Activated T-helper 1 cell treated with anti-CD3 and anti-CD28 coated beads, Interleukin-2, amount 50 U/mL, for 16 hours (primary cell): ENCODE measurements at places on chromosomes 7 and 10.

GRCh38 chr7:27641581-27642230, 21.0 kb downstream of the HIBADH start:
- no peak for DNase-seq

DNA sequence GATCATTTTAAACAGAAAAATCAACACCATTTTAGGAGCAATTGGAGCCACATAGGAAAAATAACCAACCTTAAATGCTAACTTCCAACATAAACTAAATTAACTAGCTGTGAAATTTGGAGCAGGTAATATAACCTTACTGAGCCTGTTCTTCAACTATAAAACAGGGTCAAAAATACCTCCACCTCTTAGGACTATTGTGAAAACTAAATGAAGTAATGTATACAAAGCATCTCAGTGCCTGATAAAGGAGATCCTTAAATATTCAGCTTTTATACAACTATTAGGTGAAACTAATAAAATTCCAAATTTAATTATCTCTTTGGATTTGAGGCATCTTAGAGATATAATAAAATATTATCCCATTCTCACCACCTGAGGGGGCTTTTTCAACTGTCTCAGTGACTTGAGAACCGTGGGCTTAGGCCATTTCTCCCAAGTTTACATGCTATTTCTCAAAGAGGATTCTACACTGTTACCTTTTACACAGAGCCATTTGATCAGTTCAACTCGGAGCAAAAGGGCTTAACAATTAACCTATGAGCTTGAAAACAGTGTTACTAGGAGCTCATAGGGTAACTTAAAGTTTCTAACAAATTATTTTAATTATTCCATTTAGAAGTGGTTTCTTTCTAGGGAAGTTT, 165.0 kb upstream of the ASAH2 start:
- no peak for DNase-seq

DNA sequence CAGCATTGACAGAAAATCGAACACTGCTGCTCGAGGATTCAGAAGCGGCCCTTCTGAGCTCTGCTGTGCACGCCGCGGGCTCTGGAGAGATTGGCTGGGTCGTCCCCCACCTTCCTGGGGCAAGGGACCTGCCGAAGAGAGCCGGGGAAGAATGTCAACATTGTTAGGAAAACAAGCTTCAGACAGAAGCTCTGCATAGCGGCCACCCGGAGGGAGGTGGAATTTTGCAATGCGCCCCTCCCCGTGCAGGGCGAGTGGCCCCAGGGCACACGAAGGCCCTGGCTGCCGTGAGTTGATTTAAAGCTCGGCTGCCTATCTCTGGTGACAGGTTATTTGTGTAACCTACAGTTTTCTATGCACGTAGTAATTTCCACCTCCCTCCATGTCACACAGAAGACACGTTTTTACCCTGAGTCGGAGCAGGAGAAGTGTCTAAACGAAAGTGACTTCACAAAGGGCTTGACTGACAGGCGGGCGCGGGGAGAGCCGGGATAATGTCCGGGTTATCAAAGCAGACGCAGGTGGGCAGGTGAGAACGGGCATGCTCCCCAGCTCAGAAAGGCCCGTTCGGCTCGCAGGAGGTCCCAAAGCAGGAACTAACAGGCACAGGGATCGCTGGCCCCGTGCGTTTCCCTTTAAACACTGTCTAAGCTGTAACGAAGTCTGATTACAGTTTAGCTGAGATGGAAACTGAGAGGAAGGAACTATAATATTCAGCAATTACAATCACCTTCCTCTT, 84.6 kb downstream of the PDGFA start:
- no peak for DNase-seq

DNA sequence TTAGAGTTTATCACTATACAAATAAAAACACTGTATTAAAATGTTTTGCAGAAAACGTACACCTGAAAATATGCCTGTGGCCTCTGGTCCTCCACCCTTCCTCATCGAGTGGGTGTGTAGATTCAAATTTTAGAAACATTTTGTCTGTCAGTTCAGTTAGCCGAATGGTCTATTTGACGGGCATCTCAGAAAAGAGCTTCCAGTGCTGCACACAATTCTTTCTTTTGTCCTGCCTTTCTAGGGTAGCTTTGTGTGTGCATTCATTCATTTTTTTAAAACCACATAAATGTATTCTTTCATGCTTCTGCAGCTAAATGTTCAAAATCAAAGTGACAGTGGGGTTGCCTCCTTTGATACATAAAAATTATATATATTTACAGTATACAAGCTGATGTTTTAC, 46.8 kb downstream of the GNAI1 start:
- DNase-seq: no peak

- DNase-seq: no peak
Observed at GRCh38 chr7:43869867-43870240, 537 bp upstream of the MRPS24 start.

- DNase-seq: no peak
Observed at GRCh38 chr7:20200361-20200760, 16.8 kb downstream of the MACC1 start.

DNA sequence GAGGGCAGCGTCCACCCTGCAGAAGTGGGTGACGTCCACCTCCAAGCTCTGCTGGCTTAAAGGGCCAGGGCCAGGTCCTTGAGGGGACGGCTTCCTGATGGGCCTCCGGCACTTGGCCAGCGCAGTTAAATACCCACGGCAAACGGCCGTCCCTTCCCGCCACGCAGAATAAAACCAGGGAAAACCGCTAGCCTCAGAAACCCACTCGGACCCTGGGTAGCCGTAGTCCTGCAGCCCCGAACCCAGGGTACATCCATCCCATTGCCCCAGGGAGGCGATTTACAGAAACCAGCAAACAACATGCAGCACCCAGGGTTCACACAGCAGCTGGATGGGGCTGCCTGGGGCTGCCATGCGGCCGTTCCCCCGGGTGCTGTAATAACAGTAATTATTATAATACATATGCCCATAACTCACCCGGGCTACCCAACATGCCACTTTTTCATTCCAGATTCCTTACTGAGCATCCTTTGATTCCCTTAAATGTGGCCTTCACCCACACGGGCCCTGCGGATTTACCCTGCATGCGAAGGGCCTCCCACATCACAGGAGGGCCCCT, 81.5 kb upstream of the PDGFA start:
- no peak for DNase-seq

- DNase-seq: no peak
Observed at GRCh38 chr10:94210440-94211168, 152.1 kb downstream of the NOC3L start.

DNA sequence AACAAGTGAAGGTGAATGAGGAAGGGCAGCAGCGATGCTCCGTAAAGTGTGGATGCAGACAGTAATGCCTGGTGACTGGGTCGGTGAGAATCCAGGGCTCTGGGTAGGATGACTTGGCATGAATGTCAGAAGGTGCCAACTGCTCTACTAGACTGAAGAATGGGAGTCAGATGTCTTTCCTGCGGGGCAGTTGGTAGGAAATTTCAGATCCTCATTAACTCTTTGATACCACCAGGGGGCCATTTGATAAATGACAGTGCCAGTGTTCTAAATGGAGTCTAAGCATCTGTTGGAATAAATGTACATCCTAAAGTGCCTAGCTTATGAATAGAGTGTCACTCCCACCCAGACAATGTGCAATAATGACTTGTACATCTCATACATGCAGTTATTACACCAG, 462.0 kb downstream of the GRM8 start:
- DNase-seq: no peak

- DNase-seq: no peak
Observed at GRCh38 chr10:47225928-47226645, 73.9 kb upstream of the GDF10 start.

- DNase-seq: no peak
Observed at GRCh38 chr7:99806839-99807478, 20.9 kb upstream of the CYP3A43 start.

DNA sequence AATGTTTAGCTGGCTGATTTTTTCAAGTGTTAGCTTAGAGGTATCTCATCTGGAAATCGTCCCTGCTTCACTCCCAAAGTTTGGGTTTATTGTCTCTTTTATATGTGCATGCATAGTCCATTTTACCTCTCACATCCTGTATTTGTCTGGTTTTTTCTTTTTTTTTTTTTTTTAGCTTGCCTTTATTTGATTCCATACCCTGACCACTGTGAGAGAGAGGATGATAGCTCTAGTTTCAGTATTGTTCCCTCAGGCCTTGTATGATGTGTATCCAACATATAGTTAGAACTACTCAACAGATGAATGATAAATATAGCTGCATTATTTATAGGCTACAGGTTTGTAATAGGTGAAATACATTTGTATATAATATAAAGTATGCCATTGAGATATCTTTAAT, 29.9 kb downstream of the PCGF5 start:
- no peak for DNase-seq

GRCh38 chr10:101397140-101397539, 43.2 kb downstream of the BTRC start:
- no peak for DNase-seq

GRCh38 chr7:102934701-102935100, 21.9 kb downstream of the LRRC17 start:
- DNase-seq: no peak

DNA sequence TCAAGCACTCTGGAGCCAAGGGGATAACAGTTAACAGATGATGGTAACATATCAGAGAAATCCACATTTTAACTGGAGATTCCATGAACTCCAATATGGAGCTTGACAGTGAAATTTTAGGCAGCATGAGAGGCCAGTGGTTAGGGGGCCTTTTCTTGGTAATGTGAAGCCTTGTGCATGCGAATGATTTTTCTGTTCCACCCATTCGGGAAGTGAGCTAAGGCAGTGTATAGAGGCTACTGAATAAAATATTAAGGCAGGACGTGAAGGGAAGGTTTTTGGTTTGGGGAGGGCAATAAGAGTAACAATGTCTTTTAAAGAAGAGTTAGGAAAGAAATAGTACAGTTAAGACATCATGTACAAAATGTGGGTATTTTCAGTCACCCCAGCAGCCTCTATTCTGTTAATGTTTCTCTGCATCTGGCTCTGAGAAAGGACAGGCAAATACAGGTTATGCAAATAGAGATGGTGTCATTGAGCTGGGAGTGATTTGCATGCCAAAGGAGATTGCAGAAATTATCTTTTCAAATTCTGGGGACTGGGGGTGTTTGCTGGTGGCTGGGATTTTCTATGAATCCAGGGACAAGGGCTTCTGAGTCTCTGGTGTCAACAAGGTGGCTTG, 6.8 kb upstream of the TAS2R60 start:
- DNase-seq: no peak

DNA sequence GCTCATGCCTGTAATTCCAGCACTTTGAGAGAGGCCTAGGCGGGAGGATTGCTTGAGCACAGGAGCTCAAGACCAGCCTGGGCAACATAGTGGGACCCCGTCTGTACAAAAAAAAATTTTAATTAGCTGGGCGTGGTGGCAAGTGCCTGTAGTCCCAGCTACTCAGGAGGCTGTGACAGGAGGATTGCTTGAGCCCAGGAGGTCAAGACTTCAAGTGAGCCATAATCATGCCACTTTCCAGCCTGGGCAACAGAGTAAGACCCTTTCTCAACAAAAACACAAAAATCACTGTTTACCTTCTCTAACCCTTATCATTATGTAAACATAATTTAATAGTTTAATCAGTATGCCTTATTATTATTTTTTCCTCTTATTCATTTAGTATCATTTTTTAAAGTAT, 44.5 kb downstream of the GBF1 start:
- no peak for DNase-seq

DNA sequence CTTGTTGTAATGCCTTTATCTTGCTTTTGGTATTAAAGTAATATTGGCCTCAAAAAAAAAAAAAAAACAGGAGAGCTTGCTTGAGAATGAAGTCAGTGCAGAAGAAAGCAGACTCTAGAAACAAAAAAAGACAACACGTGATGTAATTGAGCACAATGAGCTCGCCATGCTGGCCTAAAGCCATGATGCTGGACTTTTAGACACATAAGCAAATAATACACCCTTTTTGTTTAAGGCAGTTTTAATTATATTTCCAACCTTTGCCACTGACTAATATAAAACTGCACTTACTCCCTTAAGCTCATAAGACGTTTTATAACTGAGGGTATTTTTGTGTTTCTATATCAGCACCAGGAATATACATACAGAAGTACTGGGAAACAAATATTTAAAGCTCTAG, 798.3 kb downstream of the KCNMA1 start:
- DNase-seq: no peak

DNA sequence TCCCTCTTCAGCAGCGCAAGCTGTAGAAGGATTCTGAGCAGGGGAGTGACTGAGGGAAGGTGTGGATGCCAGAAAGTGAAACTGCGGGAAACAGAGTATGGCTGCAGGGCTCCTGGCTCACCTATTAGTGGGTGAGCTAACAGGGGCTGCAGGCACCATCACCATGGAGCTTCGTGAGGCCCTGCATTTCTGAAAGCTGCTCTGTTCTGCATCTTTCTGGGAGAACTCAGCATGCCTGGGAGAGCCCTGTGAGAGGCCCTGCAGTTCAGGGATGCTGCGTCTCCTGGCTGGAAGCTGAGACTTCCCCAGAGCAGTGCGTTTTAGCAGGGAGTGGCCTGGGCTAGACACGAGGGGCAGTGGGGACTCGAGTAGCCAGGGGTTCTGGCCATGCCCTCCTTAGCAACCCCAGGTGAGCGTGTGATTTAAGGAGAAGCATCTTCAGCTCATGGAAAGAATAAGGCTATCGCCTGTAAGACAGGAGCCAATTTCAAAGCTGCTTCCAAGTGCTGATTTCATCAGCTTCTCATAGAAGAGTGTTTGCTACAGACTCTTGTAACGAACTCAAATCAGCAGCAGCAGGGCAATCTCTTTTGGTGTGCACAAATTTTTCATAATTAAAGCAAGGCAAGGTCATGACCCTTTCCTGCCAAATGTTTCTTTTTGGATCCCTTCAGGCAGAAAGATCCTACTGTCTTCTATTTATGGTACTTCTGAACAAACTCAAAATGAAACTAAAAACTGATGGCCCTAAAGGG, 293.6 kb upstream of the ZNF32 start:
- DNase-seq: no peak

DNA sequence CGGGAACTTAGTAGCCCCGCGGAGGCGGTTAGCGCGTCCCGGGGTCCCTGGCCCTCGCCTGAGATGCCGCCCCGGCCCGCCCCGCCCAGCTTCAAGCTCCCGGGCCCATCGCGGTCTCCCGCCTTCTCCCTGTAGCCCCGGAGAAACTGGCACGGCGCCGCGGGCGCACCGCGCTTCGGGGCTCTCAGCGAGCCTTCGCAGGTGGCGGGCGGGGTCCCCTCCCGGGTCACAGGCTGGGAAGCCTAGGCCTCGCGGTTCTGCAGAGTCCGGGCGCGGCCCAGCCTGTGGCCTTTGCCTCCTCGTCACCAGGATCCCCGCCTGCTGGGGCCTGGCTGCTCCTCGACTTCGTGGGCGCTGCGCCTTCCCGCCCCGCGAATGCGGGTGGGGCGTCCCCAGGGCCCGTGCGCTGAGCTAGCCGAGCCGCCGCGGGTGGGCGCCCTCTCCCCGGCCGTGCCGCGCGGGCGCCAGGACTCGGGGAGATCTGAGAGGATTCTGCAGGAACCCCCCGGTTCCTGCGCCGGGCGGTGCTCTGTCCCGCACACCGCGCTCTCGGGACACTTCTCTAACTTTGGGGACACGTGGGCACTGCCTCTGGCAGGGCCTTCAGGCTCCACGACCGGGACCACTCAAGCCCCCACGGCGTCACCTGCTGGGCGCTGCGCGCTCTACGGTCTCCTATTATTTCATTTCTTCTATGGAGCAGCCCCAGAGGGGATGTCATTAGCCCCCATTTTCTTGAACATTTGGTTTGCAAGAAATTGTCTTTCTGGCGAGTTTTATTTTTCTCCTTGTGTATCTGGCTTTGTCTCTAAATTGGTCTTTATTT, 682 bp upstream of the RGS10 start:
- peak; percentile 42 for DNase-seq

GRCh38 chr10:47423476-47423875, 39.4 kb upstream of the ZNF488 start:
- DNase-seq: no peak
